ENCODE measurements at places on chromosomes 13 and 19. TPM values are rescaled to one million over a fixed set of nuclear protein-coding genes. Genes with fewer than 3 reads are reported as not detected.
A peak's percentile ranks its signal among the peaks of the same experiment; 100 is the strongest.

DNA sequence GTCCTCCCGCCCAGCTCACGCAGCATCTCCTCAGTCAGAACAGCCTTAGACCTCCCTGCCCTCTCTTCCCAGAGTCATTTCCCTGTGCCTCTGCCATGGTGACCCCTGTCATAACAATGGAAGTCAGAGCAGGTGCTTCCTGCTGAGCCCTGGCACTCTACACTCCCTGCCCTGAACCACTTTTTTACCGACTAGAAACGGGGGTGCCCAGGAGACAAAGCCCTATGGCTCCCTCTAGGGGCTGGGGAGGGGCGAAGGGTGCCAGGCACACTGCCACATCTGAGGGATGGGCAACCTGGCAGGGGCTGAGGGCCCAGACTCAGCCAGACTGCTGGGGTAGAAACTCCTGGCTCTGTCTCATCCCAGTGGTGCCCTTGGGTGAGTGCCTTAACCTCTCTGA, 16.4 kb downstream of the ZNF574 start:
- peaks cover 12% of the 10 kb centered on the region for H3K4me1 ChIP-seq
- no peaks in the 10 kb centered on the region for H3K27me3 ChIP-seq
- no peak for DNase-seq

DNA sequence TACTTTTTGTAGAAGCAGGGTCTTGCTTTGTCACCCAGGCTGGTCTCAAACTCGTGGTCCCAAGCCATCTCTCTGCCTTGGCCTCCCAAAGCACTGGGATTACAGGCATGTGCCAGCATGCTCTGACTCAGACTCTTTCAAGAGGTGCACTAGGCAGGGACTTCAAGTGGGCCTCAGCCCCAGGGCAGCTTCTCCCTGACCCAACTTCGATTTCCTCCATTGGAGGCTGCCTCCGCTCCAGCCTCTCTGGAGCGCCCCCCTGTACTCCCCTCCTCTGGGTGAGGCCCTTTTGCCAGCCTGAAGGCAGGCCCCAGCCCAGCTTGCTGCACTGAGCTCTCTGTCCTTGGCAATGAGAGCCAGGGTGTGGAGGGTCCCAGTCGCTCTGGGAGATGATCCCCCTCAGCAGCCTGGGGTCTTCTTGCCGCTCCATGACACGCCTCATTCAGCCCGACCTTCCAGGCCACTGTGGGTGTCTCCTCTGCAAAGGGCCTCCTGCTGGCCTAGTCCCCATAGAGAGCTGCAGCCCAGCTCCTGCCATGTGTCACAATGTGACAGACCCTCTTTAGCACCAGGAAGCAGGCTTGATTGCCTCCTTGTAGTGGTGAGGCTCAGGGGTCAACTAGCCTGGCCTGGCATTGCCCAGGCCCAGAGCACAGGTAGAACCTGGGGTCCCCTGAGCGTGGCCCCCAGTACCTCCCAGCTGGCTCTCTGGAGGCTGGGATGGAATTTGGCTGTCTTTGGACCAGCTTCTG, 16.4 kb downstream of the CARM1 start:
- no peaks in the 10 kb centered on the region for H3K27me3 ChIP-seq
- no peak overlapping the region for H3K4me3 ChIP-seq
- H3K27ac ChIP-seq = no peak overlapping the region
- 0 out of 2 replicates have a peak, but pooled peaks cover 2% of the 10 kb centered on the region for H3K36me3 ChIP-seq
- no peak for DNase-seq

LILRB2 gene
- not detected for total RNA-seq

DNA sequence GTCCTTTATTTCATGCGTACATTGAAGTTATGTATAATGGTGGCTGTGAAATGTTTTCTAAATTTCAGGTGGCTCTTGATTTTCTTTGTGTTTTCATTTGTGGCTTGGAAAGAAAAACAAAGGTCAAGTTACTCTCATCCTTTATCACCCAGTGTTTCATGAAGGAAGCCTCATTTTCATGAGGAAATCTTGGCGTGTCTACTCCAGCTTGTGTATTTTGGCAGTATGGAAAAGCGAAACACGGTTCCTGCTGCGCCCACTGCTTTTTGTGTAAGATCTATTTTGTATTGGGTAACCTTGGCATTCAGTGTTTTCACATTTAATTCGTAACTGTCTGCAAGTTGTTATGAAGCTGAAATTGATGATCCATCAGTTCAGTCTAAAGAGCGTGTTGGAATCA, 147.0 kb upstream of the RNF113B start:
- H3K4me1 ChIP-seq = peaks cover 23% of the 10 kb centered on the region
- H3K27ac ChIP-seq = no peak overlapping the region
- H3K36me3 ChIP-seq = peaks cover 4% of the 10 kb centered on the region

DNA sequence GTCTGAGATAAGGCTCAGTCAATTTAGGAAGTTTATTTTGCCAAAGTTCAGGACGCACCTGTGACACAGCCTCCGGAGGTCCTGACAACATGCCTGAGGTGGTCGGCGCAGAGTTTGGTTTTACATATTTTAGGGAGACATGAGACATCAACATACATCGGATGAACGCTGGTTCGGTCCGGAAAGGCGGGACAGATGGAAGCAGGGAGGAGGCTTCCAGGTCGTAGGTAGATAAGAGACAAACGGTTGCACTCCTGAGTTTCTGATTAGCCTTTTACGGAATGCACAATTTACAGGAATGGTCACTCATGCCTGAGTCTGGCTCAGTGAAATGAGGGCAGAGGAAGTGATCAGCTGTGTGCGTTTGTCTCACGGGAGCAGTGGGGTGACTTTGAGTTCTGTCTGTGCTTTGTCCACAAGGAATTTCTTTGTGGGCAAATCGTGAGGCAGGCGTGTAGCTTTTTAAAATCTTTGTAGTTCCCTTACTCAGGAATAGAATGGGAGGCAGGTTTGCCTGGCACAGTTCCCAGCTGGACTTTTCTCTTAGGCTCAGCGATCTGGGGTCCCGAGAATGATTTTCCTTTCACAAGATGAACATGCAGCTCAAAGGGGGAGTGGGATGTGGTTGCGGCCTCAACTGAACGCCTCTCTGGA, 36.2 kb downstream of the C13orf46 start:
- no peak overlapping the region for H3K4me3 ChIP-seq
- no peaks in the 10 kb centered on the region for H3K27me3 ChIP-seq
- H3K36me3 ChIP-seq = no peaks in the 10 kb centered on the region
- no peak for DNase-seq
- no peak overlapping the region for H3K27ac ChIP-seq
- H3K4me1 ChIP-seq = peaks cover 7% of the 10 kb centered on the region

LIM2 gene
- total RNA-seq = not detected

EHD2 gene
- 31.9 TPM for total RNA-seq

PRODH2 gene
- not detected for total RNA-seq

DNA sequence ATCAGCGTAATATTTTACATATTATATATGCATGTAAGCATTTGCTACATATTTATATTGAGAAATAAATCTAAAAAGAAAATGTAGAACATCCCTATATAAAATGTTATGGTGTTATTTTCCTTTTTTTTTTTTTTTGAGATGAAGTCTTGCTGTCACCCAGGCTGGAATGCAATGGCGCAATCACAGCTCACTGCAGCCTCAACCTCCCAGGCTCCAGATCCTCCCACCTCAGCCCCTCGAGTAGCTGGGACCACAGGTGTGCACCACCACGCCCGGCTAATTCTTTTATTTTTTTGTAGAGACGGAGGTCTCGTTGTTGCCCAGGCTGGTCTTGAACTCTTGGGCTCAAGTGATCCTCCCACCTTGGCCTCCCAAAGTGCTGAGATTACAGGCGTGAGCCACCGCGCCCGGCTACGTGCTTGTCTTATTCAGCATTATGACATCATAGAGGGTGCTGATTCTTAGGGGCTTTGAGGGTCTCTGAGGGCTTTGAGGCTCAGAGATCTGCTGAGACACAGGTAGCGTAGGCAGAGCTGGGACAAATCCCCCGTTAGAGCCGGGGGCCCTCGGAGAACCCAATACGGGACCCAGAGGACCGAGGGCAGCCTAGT, 101.9 kb downstream of the GADD45B start:
- peak overlapping the region; percentile 15 for H3K27ac ChIP-seq
- DNase-seq = no peak
- peaks cover 15% of the 10 kb centered on the region for H3K4me1 ChIP-seq

TMPRSS9 gene
- total RNA-seq = not detected

Data from IMR-90 (cell line).